Stimulated activated CD4-positive, alpha-beta T cell treated with anti-CD3 and anti-CD28 coated beads, Interleukin-15, amount 100 ng/mL, for 1 hour (primary cell): ENCODE measurements at places on chromosomes 6 and 20.

- no peak for DNase-seq
Observed at GRCh38 chr6:113047148-113047547, 700.0 kb downstream of the RFPL4B start.

DNA sequence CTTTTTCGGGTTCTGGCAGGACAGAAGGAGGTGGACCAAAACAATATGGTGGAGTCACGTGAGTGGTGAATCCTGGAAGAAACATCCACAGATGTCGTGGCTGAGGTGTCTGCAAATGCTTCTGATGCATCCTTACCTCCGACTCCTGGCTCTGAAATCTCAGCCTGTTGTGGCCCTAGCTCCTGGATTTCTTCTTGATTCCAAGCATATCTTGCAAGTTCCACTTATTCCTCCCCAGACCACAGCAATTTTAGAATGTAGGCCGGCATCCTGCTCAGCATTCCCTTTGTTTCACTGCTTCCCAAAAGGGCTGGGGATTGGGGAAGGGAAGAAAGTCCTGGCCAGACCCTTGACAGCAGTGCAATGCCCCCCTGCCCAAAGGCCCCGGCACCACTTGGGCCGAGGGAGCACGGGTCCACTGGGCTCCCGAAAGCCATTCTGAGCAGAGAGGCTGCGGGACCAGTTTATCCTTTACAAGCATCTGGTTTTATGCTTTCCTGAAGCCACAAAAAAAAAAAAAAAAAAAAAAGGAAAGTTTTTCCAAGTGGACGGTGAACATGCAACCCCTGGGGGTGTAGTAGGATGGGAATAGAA lies 200.9 kb upstream of the RNF24 start:
- no peak for DNase-seq

DNA sequence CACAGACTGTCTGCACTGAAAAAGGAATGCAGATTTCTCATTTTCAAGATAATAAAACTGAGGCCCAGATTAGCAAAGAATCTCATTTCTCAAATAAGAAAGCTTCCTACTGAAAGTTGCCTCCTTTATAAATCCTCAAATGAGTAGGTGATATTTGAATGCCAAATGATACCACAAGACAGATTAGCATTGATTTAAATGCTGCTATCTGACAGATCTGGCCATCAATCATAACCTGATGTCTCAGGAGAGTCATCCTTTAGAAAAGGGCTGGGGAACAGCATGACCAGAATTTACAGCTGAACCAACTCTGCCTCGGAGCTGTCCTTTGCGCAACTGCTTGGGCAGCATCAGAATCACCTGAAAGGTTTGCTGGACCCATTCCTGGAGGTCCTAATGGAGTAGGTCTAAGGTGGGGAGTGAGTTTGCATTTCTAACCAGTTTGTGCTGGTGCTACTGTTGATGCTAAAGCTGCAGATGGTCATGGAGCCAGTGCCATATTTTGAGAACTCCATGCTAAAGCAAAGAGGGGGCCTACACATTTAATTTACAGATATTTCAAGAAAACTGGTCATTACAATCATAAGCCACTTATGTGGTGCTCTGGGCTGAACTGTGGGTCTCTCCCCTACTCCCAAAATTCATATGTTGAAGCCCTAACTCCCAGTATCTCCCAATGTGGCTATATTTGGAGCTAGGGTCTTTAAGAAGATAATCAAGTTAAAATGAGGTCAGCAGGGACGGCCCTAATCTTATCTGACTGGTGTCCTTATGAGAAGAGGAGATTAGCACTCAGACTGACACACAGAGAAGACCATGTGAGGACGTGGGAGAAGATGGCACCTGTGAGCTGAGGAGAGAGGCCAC lies 295.5 kb upstream of the JARID2 start:
- no peak for DNase-seq

DNA sequence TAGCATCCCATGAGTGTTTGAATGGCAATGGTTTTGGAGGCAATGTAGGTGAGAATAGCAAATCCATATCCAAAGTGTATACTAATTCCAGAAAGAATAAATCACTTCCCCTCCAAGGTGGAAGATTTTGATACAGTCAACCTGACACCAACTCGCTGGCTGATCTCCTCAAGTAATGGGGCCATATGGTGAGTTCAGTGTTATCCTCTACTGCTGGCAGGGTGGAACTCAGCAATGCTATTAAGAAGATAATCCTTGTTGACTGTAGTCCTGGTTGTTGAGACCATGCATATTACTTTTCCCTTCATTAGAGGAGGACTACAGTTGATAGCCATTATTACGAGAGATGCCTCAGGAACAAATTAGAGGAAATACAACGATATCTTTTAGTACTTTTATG lies 17.8 kb upstream of the HLA-DQB1 start:
- DNase-seq: no peak

GRCh38 chr6:79584332-79584731 lies 46.8 kb upstream of the SH3BGRL2 start:
- no peak for DNase-seq

GRCh38 chr6:123808556-123808955 lies 4.9 kb downstream of the NKAIN2 start:
- no peak for DNase-seq

- DNase-seq: no peak
Observed at GRCh38 chr20:58618351-58619076, 32.6 kb upstream of the STX16 start.

GRCh38 chr20:3080939-3081388 lies 3.6 kb downstream of the AVP start:
- no peak for DNase-seq

DNA sequence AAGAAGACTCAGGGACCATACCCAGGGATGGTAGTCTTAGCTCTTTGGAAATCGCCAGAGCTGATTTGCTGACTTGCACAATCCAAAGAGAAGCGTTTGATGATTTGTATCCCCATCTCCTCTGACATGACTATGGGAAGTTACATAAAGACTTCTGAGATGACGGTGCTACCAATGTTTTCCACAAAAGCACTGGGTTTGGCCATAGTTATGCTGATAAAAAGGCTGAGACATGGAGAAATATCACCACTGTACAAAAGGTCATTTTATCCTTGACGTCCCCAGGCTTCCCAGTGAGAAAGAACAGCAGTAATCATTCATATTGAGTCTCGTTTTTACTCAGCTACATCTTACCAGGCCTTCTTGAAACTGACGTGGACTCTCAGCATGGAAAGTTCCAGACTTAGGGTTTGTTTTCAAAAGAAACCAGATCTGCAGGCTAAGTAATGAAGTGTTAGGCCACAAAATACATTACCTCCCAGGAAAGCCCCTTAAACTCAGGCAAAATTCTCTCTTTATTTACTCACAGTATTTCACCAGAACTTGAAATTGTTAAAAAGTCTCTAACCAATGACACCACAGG lies 370.3 kb upstream of the JARID2 start:
- DNase-seq: no peak

- no peak for DNase-seq
Observed at GRCh38 chr6:39753725-39754045, 28.5 kb upstream of the KIF6 start.

GRCh38 chr20:45626540-45626939 lies 3.0 kb upstream of the WFDC10A start:
- no peak for DNase-seq

DNA sequence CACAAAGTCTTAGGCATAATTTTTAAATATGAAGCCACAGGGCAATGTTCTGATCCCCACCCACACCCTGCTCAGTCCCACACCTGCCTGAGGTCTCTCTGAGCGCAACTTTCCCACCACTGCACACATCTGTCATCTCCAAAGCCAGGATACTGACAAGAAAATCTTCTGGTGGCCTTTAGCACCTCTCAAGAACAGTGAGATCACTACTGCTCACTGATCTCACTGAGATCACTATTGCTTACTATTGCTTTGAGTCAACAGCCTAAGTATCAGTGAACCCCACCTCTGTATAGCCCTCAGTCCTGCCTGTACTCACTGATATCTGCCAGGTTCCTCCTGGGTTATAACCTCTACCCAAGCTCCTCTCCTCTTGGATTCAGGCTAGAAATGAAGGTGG lies 6.4 kb downstream of the TNFRSF21 start:
- no peak for DNase-seq

- DNase-seq: no peak
Observed at GRCh38 chr6:79544939-79545450, 7.8 kb upstream of the LCA5 start.

- no peak for DNase-seq
Observed at GRCh38 chr6:111761212-111761611, 112.0 kb downstream of the FYN start.

DNA sequence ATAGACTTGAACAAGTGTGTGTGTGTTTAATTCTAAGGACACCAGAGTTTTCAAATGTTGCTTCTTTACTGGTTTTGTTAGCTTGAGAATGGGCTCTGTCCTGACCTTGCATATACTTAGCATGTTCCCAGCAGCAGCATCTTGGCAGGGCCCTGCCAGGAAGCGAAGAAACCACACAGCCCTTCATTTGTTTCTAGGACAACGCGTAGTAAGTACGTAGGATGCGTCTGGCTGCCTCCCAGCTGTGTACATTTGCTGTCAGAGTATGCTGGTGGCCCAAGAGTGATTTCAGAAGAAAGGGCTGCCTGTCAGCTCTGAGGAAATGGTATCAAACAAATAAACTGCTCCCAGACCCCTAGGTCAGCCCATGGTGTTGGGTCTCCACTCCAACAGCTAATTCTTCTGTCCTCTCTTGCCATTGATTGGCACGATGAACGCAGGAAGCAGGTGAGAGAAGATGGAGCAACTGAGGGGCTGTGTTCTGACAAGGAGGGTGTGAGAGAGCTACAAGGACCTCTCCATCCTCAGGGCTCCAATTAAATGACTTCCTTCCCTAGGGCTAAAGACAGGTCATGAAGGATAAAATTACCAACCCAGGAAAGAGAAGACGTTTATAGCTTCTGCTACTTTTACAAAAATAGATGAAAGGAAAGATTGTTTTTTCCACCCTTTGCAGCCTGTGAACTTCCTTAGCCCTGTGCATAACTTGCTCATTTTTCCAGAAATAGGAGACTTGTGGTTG lies 55.9 kb upstream of the HDDC2 start:
- DNase-seq: no peak

DNA sequence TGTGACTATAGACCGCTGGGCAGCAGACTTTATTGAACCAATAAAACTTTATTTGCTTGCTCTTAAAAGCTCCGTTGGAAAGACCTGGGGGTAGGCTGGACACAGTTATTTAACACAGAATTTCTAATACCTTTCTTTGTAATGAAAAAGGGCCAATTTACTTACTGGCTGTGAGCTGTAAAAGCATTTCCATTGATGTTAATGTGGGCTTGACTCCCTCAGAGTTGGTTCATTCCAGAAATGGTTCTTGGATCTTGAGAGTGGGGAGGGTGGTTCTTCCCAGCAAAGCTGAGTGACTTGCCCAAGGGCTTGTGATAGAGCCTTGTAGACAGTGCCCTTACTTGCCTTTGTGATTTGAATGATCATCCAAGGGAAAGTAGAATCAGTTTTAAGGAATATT lies 100.6 kb downstream of the SOX4 start:
- no peak for DNase-seq

GRCh38 chr6:116773886-116774285 lies 8.4 kb upstream of the FAM162B start:
- no peak for DNase-seq

DNA sequence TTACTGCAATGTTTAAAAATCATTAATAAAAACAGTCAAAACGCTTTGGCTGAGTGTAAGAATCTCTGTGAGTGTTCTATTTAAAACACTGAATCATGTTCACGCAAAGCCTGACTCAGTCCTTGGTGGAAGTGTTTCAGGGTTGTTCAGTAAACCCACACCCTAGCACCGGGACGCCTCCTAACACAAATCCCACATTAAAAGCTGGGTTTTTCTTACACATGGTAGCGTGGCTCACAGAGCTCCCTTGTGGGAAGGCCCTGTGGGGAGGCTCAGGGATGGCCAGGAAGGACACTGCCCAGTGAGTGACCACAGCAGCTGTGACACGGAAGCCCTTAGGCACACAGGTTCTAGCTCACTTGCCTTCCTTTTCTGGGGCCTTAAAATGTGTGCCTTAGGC lies 80.2 kb downstream of the GMPR start:
- no peak for DNase-seq

- DNase-seq: no peak
Observed at GRCh38 chr20:15616626-15617025, 956.6 kb downstream of the KIF16B start.

DNA sequence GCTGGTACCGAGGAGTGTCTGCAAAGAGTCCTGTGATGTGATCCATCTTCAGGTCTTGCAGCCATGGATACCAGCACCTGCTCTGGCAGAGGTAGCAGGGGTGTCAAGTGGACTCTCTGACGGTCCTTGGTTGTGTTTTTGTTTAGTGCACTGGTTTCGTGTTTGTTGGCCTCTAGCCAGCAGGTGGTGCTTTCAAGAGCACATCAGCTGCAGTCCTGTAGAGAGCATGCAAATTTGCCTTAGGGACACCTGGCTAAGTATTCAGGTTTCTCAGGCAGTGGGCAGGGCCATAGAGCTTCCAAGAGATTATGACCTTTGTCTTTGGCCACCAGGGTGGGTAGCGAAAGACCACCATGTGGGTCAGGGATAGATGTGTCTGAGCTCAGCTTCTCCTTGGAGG lies 14.5 kb upstream of the RGS17 start:
- no peak for DNase-seq

GRCh38 chr6:156593893-156594292 lies 183.3 kb upstream of the ARID1B start:
- DNase-seq: no peak

GRCh38 chr6:158786645-158787304 lies 32.4 kb downstream of the EZR start:
- DNase-seq: no peak
